ENCODE measurements at places on chromosomes 1 and 21. TPM values are rescaled to one million over a fixed set of nuclear protein-coding genes. Genes with fewer than 3 reads are reported as not detected.

ATP1A2 gene
- not detected for total RNA-seq

CFHR4 gene
- not detected for total RNA-seq

TBX19 gene
- total RNA-seq = 0.74 TPM

DNA sequence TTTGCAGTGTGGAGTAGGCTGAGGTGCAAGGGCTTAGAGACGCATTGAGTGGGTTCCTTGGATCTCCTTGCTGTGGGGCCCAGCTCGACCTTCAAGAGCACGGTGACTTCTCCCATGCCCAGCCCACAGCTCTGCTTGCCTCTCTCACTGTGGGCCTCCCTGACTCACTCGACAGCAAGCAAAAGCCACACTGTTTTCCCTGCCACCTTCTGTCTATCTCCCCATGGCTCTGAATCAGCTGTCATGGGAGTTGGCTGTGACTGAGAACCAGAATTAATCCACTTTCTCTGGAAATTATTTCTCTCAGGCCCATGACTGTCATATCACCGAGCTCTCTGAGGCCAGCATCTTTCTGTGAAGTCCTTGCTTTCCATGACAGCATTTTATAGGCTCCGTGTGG is 140.7 kb downstream of the NOS1AP start:
- no peak for DNase-seq

- DNase-seq = no peak
Measured at GRCh38 chr1:226566760-226567159, 18.2 kb downstream of the STUM start.

DNA sequence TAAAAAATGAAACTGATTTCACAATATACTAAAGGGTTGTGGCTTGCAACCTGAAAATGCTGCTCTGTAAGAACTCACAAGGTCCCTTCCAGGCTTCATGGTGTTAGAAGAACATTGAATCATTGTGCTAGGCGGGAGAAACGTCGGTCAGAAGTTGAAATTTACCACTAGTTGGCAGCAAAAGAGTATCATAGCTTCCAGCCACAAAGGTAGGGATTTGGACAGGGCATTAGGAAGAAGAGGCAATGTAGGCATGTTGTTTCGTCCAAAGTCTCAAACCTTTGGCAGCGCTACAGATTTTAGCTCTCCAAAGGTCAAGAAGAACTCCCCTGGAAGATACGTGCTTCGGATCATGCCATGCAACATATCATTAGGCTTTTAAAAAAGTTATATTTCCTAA is 62.5 kb upstream of the ZP4 start:
- DNase-seq = no peak

DNA sequence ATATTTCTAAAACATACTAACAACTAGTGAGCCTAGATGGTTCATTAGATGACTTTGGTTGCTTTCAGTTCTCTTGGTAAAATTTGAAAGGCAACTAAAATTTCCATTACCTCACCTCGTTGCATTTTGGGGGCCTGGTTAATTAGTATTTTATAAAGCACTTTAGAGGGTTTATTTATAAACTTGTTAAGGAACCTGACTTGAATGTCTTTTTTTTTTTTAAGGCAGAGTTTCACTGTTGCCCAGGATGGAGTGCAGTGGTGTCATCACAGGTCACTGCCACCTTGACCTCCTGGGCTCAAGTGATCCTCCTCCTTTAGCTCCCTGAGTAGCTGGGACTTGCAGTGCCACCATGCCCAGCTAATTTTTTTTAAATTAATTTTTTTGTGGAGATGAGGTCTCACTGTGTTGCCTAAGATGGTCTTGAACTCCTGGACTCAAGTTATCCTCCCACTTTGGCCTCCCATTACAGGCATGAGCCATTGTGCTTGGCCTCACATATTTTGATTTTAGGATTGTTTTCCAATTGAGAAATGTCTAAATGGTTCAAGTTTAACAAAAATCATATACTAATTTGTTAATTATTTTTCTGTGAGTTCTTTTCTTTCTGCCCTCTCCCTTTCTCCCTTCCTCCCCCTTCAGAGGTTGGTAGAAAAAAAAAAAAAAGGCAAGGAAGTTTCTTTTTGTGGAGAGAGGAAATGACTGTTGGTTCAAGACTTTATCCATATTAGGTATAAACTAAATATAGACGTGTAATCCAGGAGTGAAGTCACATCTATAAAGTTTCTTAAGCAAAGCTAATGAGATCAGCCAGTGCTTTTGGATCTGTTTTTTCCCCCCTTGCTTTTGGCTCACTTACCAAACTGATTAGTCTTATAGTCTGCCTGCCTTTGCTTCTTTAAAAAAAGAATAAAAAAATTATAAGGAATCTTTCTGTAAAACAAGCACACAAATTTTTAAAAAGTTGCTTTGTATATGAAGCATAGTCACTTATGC is 24.7 kb downstream of the CLIC4 start:
- no peak for DNase-seq

CYP4Z1 gene
- total RNA-seq = not detected

DNA sequence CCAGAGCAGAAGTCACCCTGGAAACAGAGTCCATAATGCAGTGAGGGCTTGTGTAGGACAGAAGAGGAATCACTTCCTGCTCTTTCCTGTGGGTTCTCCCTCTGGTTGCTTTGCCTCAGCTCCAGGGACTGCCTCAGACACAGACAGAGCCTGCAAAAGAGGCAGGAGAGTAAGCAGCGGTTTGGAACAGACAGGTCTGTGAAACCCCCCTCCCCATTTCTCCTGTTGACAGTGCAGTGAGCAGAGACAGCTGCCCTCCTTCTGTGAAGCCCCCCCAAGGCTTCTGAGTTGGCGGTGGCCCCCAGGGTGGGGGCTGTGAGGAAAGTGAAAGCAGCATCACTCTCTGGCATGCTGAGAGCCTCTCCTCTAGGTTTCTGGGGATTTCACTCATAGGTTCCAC is 53.0 kb downstream of the MAB21L3 start:
- no peak for DNase-seq

DNA sequence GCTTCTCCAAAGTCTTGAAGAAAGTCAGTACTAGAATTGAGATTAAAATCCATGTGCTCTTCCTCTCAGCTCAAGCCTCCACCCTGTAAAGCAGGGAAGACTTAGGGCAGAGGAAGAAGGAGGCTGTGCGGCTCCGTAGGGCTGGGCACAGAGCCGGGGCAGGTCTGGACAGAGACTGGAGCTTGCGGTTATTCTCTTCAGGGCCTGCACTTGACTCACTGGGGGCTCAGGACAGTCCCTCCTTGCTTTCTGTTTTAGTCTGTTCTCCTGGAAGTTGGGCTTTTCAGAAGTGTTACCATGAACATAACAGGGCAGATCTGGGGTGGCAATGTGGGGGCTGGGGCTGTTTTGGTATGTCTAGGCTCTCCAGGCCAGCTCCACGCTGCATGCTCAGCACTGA is 21.6 kb upstream of the TRABD2B start:
- DNase-seq = no peak

DNA sequence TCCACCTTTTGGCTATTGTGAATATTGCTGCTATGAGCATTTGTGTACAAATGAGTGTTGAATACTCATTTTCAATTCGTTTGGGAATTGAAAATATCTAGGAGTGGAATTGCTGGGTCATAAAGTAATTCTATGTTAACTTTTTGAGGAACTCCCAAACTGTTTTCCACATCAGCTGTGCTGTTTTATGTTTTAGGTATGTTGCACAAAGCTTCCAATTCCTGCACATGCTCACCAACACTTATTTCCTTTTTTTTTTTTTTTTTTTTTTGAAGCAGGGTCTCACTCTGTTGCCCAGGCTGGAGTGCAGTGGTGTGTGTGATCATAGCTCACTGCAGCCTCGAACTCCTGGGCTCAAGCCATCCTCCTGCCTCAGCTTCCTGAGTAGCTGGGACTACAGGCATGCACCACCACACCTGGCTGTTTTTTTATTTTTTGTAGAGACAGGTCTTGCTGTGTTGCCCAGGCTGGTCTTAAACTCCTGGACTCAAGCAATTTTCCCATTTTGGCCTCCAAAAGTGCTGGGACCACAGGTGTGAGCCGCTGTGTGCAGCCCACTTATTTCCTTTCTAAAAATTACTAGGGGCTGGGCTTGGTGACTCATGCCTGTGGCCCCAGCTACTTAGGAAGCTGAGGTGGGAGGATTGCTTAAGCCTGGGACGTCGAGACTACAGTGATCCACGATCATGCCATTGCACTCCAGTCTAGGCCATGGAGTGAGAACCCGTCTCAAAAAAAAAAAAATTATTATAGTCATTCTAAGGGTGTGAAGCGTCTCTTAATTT is 33.4 kb downstream of the TMCC2 start:
- DNase-seq = no peak

WDR64 gene
- not detected for total RNA-seq

DNA sequence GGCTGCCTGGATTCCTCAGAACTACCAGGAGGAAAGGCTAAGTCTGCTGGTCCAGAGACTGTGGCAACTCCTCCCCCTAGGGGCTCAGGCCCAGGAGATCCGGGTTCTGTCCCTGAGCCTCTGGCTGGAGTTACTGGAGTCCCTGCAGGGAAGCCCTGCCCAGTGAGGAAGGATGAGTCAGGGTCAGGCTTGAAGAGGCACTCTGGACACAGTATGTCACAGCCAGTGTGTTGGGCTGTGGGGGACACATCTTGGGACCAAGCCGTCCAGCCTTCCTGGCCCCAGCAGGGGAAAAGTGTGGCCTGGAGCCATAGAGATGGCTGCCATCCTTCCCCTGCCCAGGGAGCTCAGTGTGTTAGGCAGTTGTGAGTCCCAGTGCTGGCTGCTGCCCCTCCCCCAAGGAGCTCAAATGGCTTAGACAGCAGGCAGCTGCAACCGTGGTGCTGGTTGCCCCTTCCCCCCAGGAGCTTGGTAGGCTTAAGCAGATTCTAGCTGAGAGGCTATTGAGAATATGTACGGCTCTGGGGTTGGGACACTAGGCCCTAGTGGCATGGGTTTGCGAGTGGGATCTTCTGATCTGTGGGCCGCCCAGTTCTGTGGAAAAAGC is 28.2 kb upstream of the RABGAP1L start:
- no peak for DNase-seq

- DNase-seq = no peak
Measured at GRCh38 chr21:26405735-26406361, 167.2 kb downstream of the CYYR1 start.

Measured in OCI-LY7 (cell line).